ENCODE measurements at places on chromosomes 16 and 17. TPM values are rescaled to one million over a fixed set of nuclear protein-coding genes. Genes with fewer than 3 reads are reported as not detected.

CSHL1 gene
- not detected for polyA plus RNA-seq

ANKS4B gene
- not detected for polyA plus RNA-seq

DNA sequence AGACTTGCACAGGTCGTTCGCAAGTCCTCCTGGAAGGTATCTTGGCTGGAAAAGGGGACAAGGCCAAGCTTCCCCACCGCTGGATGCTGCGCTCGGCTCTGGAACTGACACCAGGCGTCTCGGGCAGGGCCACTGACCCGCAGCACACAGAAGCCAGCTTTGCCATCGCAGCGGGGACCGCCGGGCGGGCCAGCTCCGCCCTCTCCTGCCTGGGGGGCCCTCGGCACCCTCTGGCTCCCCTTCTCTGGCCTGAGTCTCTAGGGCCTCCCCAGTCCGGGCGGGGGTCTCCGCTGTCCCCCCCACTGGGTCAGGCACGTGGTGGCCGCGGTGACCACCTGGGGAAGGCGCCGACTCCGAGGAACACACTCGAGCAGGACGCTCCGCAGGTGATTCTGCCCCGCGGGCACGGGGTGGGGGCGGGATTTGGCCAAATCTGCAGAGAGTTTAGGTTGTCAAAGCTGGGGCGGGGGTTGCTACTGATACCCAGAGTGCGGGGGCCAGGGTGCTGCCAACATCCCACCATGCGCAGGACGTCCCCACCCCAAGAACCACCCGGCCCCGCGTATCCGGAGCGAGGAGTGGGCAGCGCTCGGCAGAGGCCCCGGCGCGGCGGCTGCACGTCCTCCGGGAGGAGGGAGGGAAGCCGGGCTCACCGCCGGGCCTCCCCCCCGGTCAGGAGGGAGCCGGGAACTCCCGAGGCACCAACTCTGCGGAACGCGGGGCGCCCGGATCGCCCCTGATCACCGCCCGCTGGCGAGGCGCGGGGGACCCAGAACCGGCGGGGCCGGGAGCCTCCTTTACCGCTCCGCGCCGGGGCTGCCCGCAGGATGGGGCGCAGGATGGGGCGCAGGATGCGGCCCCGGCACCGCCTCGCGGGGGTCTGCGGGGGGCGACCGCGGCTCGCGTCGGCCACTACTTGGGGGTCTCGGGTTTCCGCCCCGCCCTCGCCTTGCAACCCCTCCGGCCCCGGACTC lies 744 bp upstream of the METRNL start:
- no peak for DNase-seq

KRT20 gene
- polyA plus RNA-seq, result not detected

- no peak for DNase-seq
These were observed 75.2 kb upstream of the HSBP1 start for GRCh38 chr16:83732536-83732935.

ZMYND15 gene
- polyA plus RNA-seq, result 0.28 TPM

- DNase-seq, result no peak
These were observed 2.0 kb downstream of the LHX1 start for GRCh38 chr17:36939052-36939801.

DNA sequence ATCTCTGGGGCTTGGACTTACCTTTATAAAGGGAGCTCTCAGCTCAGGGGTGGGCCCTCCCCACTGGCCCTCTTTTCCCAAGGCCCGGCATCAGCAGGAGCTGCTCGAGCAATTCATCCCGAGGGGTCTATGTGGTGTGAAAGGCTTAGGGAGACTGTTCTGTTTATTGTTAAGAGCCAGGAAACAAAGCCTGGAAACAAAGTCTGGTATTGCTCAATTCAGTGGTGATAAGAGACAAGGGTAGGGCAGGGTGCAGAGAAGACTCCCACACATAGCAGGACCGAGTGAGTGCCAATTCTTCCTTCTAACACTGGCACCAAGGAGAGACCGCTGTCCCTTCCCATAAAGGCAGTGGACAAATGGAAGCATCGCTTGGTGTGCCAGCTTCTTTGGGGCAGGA lies 750.7 kb downstream of the KCNJ18 start:
- DNase-seq, result no peak

DNA sequence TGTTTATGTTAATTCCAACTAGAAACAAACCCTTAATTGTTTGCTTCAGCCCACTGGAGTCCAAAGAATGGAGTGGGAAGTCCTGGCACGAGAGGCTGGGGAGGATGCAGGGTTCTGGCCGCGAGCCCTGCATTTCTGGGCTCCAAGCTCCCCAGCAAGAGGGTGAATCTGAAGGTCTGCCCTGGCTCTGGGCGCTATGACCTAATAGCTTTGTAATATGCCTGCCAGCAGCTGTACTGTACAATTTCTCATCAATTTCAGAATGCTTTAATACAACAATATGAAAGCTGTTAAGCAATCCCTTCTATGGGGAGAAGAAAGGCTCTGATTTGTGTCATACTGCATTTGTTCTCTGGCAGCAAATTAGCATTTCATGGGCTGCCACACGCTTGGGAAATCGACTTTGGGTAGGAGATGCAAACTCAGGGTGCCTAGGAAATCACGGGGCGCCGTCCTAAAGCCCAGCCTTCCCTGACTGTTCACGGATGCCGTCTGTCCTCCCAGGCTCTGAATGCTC lies 43.8 kb downstream of the NDEL1 start:
- DNase-seq, result no peak
